Left lung (tissue), 14 donors: ENCODE measurements at places on chromosomes 12 and 14. TPM values are rescaled to one million over a fixed set of nuclear protein-coding genes. Genes with fewer than 3 reads are reported as not detected.

DNA sequence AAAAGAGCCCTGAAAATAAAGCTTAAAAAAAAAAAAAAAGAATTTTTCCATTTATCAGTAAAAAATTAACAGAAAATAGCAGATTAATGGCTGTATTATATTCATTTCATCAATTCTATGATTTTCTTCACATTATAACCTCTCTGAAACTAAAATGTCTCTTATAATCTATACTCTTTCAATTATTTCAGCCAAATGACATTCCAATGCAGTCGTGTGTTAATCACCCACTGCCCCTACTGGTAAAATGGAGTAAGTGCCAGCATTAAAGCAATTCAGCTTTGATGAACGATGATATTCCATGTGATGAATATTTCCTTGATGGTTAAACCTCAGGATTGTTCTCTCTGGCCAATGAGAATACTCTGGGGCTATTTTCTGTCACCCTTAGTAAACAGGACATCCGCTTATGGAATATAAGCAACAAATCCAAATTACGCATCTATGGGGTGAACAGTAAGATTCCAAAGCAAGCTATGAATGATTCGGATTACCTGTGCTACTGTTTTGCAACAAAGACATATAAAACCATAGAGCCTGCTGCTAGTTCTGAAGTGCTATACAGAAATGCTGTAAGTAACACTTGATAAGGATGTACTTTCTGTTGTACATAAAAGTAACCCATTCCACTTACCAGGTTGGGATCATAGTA is 20.3 kb upstream of the SYCP3 start:
- DNase-seq: peak; percentile 28

DNA sequence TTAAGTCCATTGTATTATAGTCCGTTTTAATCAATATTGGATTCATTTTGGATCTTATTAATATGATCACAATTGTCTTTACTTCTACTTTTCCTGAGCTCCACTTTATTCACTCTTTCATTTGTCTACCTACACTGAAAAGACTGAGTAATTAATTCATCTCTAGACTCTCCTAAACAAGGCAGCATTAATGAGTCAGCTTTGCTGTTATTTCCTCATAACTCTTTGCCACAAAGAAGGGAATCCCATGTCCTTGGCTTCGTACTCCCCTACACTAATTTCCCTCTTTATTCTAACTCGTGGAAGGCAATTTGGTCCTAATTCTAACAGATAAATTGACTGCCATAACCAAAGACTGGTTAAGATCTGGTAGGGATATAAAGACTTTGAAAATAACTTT is 91.9 kb downstream of the ARMH4 start:
- no peak for DNase-seq

DNA sequence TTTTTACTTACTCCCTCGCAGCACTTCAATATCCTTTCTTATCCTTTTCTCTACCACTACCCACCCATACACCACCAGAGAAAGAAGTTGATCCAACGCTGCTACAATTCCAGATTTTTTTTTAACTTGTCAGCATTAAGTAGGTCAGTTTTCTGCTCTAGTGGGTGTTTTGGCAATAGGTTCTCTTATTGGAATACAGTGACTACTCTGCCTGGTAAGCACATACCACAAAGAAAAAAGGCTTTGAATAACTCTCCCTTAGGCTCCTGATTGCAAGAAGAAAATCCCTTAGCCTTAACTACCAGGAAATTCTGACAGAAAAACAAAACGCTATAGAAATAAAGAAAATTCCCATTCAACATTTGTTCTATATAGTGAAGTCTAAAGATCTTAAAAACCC is 72.0 kb downstream of the NUMB start:
- DNase-seq: no peak

- DNase-seq: no peak
These were observed 150.9 kb downstream of the TTLL5 start for GRCh38 chr14:75811872-75812499.

DNA sequence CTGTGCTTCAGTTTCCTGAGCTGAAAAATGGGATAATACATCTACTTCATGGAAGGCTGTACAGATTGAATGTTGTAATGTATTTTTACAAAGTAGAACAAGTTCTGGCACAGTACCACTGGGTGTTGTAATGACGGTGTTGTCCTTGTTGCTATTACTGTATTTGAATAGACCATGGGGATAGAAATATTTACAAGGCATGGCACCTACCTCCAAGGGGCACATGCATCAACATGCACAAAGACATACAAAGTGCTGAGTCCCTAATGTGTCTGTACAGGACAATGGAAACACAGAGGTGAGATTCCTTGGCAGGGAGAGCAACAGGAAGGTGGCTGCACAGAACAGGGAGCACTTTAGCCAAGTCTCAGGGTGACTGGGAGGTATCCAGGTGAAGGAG is 930.6 kb upstream of the TMEM132C start:
- DNase-seq: no peak

GRCh38 chr14:105168979-105169507 is 467 bp upstream of the JAG2 start:
- no peak for DNase-seq

DNA sequence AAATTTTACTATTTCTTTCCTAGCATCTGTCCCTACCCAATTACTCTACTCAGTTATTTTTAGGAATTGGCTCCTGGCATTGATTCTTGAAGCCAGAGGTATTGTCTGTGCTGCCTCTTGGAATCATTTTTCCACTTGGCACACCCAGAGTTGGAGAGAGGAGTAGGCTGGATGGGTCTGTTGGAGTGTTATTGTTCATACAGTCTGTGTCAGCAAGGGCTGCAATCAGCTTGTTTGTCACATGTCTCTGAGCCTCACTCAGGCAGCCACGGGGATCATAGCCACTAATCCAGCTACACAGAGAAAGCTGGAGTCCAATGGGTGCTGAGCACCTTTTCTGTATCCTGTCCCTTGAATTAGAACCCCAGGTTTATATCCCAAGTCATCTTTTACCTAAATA is 176.0 kb upstream of the DYRK2 start:
- DNase-seq: no peak

GRCh38 chr14:70702161-70702560 is 60.4 kb downstream of the TTC9 start:
- DNase-seq: no peak

DNA sequence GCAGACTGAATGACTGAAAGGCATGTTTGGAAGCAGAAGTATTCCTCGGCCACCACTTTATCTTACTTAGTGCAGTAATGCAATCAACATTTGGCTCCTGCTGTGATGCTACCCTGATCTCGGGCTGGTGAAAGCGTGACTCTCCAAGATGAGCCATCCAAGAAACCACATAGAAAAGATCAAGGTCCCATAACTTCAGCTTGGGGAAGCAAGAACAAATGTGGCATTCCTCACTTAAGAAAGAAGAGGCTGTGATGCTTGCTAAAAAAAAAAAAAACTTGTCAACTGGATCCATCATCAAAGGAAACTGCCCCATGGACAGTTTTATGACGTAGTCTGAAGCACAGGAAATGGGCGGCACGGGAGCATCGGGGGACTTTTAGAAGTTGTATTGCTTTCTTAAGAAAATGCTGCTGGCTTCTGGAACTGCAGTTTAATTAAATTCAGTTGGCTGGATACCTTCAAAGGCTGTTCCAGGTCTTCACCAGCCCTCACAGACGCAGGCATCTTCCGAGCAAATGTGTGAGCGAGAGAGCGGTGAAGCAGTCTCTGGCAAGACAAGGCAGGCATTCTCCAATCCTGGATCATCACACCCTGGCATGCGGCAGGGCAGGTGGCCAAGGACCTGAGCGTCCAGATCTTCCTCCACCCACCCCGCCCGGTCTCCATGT is 38.2 kb upstream of the MAP1LC3B2 start:
- DNase-seq: peak; percentile 32

DNA sequence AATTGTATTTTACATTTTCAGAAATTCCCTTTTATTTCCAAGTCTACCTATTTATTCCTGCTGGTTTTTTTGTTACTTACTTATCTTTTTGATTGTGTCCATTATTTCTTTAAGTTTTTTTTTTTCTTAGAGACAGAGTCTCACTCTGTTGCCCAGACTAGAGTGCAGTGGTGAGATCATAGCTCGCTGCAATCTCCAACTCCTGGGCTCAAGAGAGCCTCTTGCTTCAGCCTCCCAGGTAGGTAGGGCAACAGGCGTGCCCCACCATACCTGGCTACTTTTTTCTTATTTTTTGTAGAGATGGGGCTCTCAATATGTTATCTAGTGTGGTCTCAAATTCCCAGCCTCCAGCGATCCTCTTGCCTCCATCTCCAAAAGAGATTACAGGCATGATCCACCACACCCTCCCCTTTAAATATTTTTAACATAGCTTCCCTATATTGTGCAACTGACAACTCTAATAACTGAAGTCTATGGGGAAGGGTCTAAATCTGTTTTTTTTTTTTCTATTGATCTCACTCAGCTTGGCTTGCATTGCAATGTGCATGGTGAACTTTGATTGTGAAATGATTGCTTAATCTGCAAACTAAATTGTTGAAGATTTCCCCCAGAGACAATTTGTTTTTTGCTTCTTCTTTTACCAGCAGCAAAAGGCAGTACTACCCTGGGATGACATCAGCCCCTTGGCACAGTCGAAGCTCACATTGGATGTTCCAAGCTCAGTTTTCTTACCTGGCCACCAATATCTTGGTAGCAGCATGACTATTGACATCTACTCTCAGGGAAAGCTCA is 25.7 kb upstream of the COCH start:
- DNase-seq: no peak

- DNase-seq: no peak
These were observed 117.1 kb upstream of the SLC35F4 start for GRCh38 chr14:57982804-57983634.

- DNase-seq: no peak
These were observed 13.2 kb downstream of the STK38L start for GRCh38 chr12:27257104-27257843.

DNA sequence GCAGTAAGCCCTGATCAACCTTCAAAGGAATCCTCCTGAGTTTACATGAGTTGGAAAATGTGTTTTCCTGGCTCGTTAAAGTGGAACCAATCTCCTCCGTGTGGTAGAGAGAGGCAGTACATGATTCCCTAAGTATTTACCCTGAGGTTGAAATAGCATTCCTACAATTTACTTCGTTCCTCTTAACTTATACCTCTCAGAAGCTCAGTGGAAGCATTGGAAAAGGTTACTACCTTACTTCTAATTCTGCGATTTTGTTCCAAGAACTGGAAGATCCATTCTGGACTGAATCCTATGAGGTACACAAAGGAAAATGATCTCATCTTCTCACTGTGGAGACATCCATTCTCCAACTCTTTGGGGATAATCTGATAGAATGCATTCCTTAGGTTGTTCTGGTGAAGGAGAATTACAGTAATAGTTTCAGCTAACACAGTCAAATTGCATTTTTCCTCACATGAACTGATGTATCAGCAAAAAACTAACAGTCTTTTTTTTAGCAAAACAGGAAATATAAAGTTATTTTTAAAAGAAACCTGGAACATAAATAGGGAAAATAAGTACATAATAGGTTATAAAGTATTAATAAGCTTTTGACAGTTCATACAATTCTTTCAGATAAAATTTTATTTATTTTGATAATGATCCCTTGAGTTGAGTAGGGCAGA is 475.6 kb downstream of the PDZRN4 start:
- DNase-seq: peak; percentile 7

Gene MUCL1
- total RNA-seq: 1.8 TPM

Gene CBLN3
- total RNA-seq: 6.4 TPM

Gene CPSF2
- total RNA-seq: 51.8 TPM
